ENCODE measurements at places on chromosomes 4 and X.

GRCh38 chrX:107744868-107745267 is 30.7 kb downstream of the TSC22D3 start:
- DNase-seq: no peak

GRCh38 chr4:86653237-86653865 is 59.2 kb downstream of the PTPN13 start:
- DNase-seq: no peak

- no peak for DNase-seq
Observed at GRCh38 chrX:86747091-86747490, 598.8 kb downstream of the DACH2 start.

DNA sequence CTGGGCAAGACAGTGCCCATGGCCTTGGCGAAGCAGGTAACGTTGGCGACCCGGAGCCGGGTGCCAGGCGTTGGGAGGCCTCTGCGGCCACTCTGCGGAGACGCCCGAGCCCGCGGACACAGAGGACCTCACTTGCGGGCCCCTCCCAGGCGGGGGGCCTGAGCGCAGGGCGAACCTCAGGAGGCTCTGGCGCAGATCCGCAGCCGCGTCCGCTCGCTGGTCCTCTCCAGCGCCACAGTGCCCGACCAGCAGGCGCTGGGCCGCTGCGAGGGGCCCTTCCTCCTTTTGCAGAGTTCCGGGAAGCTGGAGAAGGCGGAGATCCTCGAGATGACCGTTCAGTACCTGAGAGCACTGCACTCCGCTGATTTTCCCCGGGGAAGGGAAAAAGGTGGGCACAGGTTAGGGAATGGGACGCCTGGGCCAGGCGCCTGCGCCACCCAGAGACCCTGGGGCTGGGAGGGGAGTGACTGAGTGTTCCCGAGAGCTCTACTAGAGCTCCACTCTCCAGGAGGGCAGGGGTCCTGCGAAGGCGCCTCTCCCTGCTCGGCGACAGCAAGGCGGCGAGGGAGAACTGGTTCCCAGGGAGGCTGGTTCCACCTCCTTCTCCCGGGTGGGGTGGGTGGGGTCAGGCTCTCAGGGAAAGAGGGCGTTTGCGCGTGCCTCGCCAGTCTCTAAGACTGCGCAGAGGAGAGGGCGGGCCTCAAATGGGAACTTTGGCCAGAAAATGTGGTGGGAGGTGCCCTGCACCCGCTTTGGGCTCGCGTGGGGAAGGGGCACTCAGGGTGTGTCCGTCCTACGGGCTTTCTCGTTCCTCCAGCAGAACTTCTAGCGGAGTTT is 1.4 kb downstream of the HELT start:
- DNase-seq: peak; percentile 27

GRCh38 chr4:7232061-7232650 is 39.8 kb downstream of the SORCS2 start:
- no peak for DNase-seq

- DNase-seq: no peak
Observed at GRCh38 chr4:8771258-8771590, 100.4 kb downstream of the HMX1 start.

- no peak for DNase-seq
Observed at GRCh38 chr4:145498430-145498829, 16.8 kb downstream of the SMAD1 start.

DNA sequence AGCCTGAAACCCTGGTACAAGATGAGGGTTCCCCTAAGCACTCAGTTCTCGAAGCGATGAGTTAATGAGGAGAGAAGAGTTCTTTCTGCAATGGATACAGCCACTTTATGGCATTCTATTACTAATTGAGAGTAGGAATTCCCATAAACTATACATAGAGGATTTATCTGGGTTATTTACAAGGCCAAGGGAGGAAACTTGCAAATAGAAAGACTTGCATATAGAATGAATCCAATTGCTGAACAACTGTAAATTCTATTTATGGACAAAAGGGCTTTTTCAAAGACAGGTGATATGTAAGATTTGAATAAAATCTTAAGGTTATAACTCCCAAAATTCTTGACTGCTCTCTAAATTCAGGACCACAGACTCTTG is 182.2 kb downstream of the PPARGC1A start:
- no peak for DNase-seq

- DNase-seq: peak; percentile 2
Observed at GRCh38 chr4:114558446-114559020, 40.1 kb upstream of the UGT8 start.

DNA sequence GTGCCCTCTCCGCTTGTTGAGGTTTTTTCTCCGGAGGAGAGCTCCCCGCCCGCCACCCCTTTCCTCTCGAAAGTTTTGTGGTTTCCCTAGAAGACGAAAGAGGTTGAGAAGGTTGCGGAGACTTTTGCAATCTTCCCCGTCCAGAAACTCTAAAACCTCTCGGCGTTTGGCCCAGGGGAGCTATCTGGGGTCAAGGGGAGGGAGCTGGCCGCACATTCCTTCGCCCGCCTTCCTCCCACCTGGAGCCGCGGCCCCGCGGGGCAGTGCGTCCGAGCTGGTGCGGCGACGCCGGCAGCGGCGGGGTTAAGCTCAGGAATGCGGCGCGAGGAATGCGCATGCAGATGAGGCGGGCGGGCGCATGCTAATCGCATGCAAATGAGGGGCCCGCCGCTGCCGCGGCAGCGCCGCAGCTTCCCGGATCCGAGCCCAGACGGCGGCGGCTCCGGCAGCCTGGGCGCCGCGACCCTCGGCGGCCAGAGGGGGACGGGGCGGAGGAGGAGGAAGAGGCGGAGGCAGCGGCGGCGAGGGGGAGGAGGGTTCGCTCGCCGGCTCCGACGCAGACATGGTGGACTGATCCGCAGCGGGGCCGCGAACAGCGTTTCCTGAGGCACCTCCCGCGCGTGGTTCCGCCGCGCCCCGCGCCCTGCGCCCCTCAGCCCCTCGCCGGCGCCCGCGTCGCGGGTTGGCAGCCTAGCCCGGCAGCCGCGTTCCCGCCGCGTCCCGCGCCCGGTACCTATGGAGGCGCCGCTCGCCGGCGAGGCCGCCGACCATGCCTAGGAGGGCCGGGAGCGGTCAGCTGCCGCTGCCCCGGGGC is at the start of gene WWC2:
Gene WWC2 (plus strand): TSS at position 535 of the 814 bp plus-strand sequence. CDS start 235 bp downstream, at position 770.
- peak; percentile 91 for DNase-seq

GRCh38 chrX:71095981-71096759 is 519 bp downstream of the FOXO4 start:
- peak; percentile 25 for DNase-seq

DNA sequence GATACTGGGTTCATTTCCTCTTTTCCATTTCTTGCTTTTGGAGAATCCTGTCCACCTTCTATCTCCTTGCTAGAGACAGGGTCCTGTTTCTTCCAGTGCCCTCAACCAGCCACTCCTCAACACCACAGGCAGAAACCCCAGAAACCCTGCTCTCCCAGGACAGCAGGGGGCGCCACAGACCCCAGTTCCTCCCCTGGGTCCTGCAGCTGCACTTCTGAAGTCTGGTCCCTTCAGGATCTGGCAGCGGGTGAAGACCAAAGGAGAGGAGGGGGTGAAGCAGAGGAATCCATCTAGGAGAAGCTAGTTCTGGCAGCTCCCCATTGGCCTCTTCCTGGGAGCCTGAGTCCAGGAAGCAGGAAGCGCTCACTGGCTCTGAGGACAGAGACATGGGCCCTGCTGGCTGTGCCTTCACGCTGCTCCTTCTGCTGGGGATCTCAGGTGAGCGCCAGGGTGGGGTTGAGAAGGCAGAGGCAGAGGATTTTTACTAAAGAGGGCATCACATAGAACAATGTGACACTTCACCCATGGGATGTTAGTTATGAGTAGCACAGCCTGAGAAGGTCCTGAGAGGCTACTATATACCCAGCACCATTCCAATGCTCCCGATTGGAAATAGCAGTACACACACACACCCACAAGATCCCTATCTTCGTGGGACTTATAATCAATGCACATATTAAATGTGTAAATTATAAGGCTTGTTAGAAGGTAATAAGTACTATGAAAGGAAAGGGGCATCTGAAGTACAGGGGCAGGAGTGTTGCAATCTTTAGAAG is at the start of gene PRSS48:
Gene PRSS48 (plus strand): TSS at position 375 of the 776 bp plus-strand sequence. CDS start 12 bp downstream, at position 387.
- peak; percentile 42 for DNase-seq

DNA sequence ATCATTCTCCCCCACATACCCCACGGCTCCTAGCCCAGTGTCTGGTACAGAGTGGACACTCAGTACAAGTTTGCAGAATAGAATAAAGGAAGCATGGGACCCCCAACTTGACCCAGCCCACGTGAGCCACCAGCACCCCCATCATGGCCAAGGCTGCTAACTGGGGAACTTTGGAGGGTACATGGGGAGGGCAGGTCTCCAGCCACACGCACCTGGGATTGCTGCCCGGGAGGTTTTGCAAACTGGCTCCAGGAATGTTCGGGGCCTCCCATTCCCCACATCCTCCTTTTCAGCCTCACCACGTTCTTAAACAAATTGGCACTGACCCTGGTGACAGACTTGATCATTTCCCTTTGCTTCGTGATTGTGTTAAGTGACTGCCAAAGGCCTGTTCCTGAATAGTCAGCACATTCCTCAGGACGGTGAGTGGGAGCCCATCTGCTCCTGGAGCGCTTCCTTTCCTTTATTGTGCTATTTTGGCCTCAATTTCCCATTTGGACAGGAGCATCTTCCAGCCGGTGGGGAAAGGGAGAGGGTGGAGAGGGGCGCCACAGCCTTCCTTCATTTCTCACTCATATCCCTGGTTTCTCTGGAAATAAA is 18.7 kb upstream of the XPNPEP2 start:
- DNase-seq: no peak

DNA sequence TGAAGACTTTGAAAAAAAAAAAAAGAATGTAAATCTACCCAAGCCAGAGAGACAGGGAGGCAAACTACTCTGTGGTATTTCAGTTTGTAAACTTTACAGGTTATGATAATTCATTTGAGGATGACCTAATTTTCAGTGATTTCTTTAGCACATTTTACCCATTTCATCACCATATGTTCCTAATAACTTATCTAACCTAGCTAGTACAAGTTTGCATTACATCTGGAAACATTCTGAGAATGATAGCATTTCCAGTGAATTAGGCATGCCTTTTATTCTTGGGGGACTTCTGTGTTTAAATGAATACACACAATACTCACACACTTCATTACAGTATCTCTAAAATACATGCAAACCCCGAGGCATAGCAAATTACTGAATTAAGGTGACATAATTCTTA is 1055.5 kb downstream of the PCDH18 start:
- DNase-seq: no peak

GRCh38 chr4:149056615-149057014 is 614.4 kb upstream of the NR3C2 start:
- no peak for DNase-seq

DNA sequence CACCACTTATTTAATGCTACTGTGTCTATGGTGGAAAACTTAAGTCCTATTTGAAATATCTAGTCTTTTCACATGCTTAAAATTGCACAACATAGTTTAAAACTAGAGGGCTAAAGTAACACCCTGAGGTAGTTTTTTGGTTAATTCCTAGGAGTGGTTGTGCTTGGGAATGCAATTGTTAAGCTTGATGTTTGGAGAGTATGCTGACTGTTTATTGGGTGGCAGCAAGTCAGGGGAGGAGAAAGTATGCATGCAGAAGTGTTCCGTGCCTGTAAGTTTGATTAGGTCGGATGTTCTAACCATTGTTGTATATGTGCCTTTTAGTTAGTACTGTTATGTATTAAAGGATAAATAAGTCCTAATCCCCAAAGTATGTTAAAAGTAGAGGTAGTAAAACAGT is 40.5 kb downstream of the CXCL8 start:
- no peak for DNase-seq

GRCh38 chr4:1624519-1624910 is 59.6 kb downstream of the FAM53A start:
- DNase-seq: no peak

DNA sequence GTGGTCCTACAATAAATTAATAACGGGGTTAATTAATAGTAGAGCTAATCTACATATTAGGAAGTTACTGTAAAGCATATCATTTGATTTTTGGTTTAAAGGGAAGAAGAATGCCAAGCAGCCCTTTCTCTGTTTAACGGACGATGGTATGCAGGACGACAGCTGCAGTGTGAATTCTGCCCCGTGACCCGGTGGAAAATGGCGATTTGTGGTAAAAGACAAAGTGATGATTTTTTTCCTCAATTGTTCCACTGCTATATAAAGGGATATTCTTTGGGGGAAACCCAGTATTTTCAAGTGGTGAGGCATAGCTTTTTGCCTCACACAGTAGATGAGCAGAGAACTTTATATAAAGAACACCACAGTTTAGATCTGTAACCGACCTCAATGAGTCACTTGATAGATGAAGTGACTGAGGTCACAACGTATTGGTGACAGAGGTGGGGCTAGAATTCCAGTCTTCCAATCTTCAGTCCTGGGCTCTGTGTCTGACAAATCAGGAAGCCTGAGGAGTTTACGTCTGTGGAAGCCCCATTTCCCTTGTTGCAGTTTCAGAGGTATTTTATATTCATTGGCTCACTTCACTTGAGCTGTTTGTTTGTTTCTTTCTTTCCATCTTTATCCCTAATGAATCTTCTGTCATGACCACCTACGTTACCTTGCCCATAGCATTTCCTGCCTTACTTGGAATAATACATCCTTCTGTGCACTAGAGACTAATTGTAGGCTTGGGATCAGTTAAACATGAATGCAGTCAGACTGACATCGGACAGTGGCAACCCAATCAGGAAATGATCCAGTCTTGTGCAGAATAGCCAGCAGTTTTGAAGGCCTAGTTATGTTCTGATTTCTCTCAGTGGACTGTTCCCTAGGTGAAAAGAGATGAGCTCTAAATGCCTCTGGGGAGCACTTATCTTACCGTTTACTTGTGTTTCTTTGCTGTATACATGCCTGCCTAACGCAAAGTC is 30.1 kb downstream of the ZRSR2 start:
- no peak for DNase-seq

- DNase-seq: no peak
Observed at GRCh38 chr4:6620296-6620695, 20.2 kb upstream of the MRFAP1 start.

All from mammary epithelial cell (primary cell).